ENCODE measurements at places on chromosomes 12 and 14.
A peak's percentile ranks its signal among the peaks of the same experiment; 100 is the strongest.

DNA sequence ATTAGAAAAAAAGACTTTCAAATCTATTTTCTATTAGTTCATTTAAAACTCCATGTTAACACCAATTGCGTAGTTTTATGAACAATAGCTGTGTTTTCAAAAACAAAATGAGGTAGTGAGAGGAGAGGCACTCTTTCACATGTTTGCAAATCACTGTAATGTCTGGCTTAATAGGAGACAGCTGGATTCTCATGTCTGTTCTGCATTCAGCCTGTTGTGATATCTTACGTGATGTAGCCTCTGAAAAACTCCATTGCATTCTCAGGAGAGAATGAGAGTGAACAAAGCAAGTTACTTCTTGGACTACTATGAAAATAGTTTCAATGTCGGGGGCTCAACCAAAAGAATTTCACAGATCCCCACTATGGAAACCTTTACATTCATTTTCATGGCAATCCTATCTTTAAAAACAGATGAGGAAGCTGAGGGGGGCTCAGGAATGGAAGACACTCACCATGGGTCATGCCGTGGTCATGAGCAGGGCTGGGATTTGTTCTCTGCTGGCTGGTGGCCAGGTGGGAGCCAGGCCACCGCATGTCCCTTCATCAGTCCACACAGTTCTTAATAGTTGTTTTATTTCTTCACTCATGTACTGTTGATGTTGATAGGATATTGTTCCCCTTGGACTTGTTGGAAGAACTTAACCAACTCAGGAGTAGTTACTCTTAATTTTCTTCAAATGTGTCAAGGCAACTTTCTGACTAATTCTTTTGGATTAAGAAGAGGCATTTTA, 346.2 kb upstream of the FAR2 start:
- no peak overlapping the region for H3K27ac ChIP-seq
- no peaks in the 10 kb centered on the region for H3K27me3 ChIP-seq
- no peaks in the 10 kb centered on the region for H3K4me1 ChIP-seq
- no peak overlapping the region for H3K4me3 ChIP-seq
- DNase-seq = no peak
- H3K36me3 ChIP-seq = no peaks in the 10 kb centered on the region

DNA sequence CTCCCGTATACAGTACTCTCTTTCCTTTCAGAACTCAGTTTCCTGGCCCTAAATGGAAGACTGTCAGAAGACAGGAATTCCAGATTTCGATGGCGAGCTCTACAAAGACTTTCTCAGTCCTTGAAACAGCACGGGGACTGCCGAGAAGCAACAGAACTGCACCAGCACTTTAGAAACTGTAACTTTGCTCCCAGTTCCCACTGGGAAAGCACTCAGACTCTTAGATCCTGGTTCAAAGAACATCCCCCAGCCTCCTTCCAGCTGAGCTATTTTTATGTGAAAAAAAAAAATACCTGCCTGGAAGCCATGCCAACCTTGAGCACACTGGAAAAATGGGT, 1.8 kb downstream of the PXN start:
- H3K27me3 ChIP-seq = no peaks in the 10 kb centered on the region
- no peak overlapping the region for H3K27ac ChIP-seq
- H3K4me1 ChIP-seq = no peaks in the 10 kb centered on the region
- H3K4me3 ChIP-seq = no peak overlapping the region
- DNase-seq = no peak

- no peaks in the 10 kb centered on the region for H3K4me1 ChIP-seq
- no peak overlapping the region for H3K27ac ChIP-seq
- no peaks in the 10 kb centered on the region for H3K36me3 ChIP-seq
- H3K27me3 ChIP-seq = no peaks in the 10 kb centered on the region
- DNase-seq = no peak
- H3K4me3 ChIP-seq = no peak overlapping the region
Observed at GRCh38 chr14:71739273-71739990, 192.8 kb upstream of the RGS6 start.

GRCh38 chr14:96145116-96145864, 59.3 kb upstream of the BDKRB2 start:
- H3K4me1 ChIP-seq = no peaks in the 10 kb centered on the region
- DNase-seq = no peak
- no peak overlapping the region for H3K27ac ChIP-seq

DNA sequence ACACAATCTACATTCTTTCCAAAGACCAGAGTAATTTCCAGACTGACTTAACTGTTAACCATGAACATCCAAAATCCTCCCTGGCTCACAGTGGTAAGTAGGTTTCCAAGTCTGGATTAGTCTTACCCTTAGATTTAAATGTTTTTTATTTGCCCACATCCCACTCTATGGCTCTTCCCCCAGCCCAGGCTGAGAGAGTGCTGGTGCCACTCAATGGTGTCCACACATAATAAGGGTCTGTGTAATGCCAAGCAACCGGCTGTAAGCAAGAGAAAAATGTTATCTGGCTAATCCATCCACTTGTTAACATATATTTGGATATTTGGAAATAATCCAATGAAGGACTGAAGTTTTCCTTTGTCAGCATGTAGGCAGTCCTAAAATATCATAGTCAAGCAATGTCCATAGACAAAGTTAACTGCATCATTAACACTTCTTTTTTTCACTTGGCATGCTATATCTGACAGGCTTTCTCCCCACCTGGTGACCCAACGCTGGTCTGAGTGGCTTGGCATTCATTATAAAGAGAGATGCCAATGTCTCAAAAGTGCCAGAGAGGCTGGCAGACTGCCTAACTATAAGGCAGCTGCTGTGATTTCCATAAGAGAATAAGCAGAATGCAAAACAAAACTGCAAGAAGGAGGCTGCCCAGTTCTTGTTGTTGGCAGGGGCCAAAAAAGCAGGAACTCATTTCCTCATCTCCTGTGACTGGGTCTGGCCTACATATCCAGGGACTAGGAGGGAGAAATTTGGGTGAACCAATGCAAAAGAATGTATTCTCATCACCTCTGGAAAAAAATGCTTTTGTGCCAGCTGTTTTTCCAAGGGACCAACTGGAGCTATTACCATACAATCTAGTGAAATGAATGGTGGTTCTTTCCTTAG, 13.9 kb upstream of the HOXC13 start:
- H3K27me3 ChIP-seq = peaks cover 48% of the 10 kb centered on the region
- no peak overlapping the region for H3K4me3 ChIP-seq

DNA sequence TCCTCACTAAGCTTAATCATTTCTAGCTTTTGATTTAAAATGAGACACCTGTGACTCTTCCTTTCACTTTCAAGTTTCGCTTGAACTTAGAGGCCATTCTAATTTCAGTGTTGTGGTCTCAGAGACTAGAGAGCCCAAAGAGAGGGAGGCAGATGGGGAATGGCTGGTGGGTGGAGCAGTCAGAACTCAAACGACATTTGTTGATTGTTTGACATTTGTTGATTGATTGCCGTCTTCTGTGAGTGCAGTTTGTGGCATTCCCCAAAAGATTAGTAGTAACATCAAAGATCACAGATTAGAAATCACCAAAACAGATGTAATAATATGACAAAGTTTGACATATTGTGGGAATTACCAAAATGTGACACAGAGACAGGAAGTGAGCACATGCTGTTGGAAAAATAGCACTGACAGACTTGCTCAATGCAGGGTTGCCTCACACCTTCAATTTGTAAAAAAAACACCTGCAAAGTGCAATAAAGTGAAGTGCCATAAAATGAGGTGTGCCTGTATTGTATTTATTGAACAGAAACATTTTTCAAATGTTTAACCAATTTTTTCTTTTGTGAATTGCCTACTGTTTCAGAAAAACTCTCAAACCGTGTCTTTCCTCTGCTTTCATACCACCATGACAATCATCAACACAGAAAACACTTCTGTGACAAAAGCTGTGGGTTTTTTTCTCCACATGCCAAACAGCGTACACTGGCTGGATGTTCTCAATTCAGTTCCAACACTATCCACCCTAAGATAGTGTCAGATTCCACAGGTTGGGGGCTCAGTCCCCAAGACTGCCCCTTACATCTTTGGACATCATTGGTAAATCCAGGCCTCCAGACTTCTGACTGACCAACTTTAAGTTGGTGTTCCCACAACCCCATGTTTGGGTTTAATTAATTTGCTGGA, 376.3 kb upstream of the RGS6 start:
- H3K27ac ChIP-seq = peak overlapping the region; percentile 46
- H3K36me3 ChIP-seq = no peaks in the 10 kb centered on the region
- peak; percentile 78 for DNase-seq
- H3K4me3 ChIP-seq = no peak overlapping the region
- H3K4me1 ChIP-seq = peaks cover 24% of the 10 kb centered on the region

GRCh38 chr12:92462527-92462926, 240.3 kb upstream of the PLEKHG7 start:
- H3K36me3 ChIP-seq = no peaks in the 10 kb centered on the region
- H3K27ac ChIP-seq = peak overlapping the region; percentile 90
- DNase-seq = peak; percentile 61

GRCh38 chr14:56423544-56423943, 156.1 kb upstream of the TMEM260 start:
- no peak overlapping the region for H3K4me3 ChIP-seq
- H3K4me1 ChIP-seq = no peaks in the 10 kb centered on the region
- H3K36me3 ChIP-seq = no peaks in the 10 kb centered on the region

DNA sequence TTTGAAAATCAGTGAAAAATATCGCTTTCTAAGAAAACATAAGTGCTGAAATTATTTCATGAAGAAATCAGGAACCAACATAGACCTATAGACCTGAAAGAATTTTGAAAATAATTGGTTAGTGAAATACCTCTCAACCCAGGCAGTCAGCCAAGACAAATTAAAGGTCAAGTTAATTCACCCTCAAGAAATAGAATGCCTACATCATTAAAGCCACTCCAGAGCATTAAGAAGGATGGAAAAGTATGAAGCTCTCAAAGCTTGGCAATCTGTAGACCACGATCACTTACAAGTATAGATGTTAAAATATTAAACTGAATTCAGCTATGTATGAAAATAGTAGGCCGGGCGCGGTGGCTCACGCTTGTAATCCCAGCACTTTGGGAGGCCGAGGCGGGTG, 48.3 kb downstream of the SFSWAP start:
- H3K4me3 ChIP-seq = no peak overlapping the region
- no peaks in the 10 kb centered on the region for H3K27me3 ChIP-seq
- no peaks in the 10 kb centered on the region for H3K4me1 ChIP-seq
- no peaks in the 10 kb centered on the region for H3K36me3 ChIP-seq

DNA sequence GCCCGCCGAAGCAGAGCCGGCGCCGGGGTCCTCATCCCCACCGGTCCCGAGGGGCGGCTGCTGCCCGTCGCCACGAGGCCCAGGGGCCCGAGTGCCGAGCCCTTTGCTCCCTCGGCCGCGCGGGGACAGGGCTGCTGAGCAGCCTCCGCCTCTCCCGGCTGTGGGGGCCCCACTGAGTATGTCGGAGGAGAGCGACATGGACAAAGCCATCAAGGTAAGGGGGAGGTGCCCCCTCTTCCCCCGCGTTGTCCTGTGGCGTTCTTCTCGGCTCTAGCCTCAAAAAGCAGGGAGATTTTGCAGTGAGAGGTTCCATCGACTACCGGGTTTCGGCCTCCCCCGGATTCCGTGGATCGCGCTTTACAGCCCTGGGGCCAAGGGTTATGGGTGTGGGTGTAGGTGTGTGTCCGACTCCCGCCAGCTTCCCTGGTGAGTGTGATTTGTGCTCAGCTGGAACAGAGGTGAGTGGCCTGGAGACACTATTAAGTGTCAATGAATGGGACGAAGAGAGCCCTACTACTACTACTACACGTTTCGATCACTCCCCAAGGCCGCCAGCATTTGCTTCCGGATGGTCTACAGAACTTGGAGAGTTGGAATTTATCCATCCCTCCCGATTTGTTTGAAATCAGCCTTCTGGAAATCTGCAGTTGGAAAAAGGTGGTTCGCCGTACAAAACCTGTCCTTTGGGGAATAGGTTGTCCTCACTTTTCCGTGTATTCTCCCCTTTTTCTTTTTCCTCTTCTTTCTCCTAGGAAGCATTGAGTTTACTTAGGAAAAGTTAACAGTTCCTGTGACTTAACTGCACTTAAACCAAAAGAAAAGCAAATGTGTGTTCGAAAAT, 748 bp downstream of the MAPKAPK5 start:
- H3K27me3 ChIP-seq = no peaks in the 10 kb centered on the region
- peak overlapping the region; percentile 66 for H3K27ac ChIP-seq
- no peaks in the 10 kb centered on the region for H3K4me1 ChIP-seq
- peak overlapping the region; percentile 94 for H3K4me3 ChIP-seq

- DNase-seq = no peak
- no peaks in the 10 kb centered on the region for H3K36me3 ChIP-seq
- H3K4me3 ChIP-seq = no peak overlapping the region
- H3K27me3 ChIP-seq = no peaks in the 10 kb centered on the region
Observed at GRCh38 chr12:106106892-106107291, 31.9 kb downstream of the NUAK1 start.

GRCh38 chr12:84760091-84760865, 152.3 kb downstream of the SLC6A15 start:
- H3K4me3 ChIP-seq = no peak overlapping the region
- H3K27ac ChIP-seq = no peak overlapping the region
- H3K4me1 ChIP-seq = peaks cover 7% of the 10 kb centered on the region
- no peaks in the 10 kb centered on the region for H3K27me3 ChIP-seq

GRCh38 chr14:102998393-102998792, 59.0 kb downstream of the CDC42BPB start:
- H3K27ac ChIP-seq = no peak overlapping the region
- no peaks in the 10 kb centered on the region for H3K36me3 ChIP-seq
- DNase-seq = no peak
- H3K27me3 ChIP-seq = no peaks in the 10 kb centered on the region
- H3K4me1 ChIP-seq = no peaks in the 10 kb centered on the region

- peaks cover 30% of the 10 kb centered on the region for H3K4me1 ChIP-seq
- H3K27me3 ChIP-seq = no peaks in the 10 kb centered on the region
- peak; percentile 61 for DNase-seq
- H3K27ac ChIP-seq = peak overlapping the region; percentile 98
- H3K36me3 ChIP-seq = no peaks in the 10 kb centered on the region
Observed at GRCh38 chr14:55103005-55103640, 25.9 kb upstream of the LGALS3 start.

- H3K36me3 ChIP-seq = no peaks in the 10 kb centered on the region
- no peaks in the 10 kb centered on the region for H3K4me1 ChIP-seq
- H3K27ac ChIP-seq = no peak overlapping the region
- DNase-seq = no peak
Observed at GRCh38 chr14:55892906-55893305, 225.3 kb upstream of the PELI2 start.

DNA sequence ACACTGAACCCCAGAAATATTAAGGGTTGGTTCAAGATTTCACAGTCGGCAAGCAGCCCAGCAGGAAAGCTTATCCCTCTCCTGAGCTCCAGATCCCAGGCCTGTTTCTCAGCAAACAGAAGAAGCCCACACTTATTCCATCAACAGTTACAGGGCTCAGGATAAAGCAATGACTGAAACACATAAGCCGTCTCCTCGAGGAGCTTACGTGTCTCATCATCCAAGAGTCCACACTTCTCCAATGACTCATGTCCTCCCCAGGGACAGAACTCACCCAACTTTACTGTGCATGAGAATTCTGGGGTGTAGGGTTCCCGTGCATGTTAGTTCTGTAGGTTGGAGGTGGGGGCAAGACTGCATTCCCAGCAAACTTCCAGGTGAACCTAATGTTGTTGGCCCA, 31.2 kb downstream of the GSC start:
- no peak overlapping the region for H3K27ac ChIP-seq
- no peak for DNase-seq
- H3K27me3 ChIP-seq = no peaks in the 10 kb centered on the region
- H3K4me3 ChIP-seq = no peak overlapping the region
- H3K4me1 ChIP-seq = no peaks in the 10 kb centered on the region

GRCh38 chr12:55965941-55966407, at the start of gene PMEL:
TSS of gene PMEL (minus strand) at chr12:55966042. CDS start at chr12:55966011, 31 bp downstream.
- no peaks in the 10 kb centered on the region for H3K36me3 ChIP-seq
- peaks cover 5% of the 10 kb centered on the region for H3K4me1 ChIP-seq
- DNase-seq = peak; percentile 24
- H3K27ac ChIP-seq = peak within 1 kb of the TSS; percentile 17
- H3K4me3 ChIP-seq = peak within 1 kb of the TSS; percentile 96
- H3K27me3 ChIP-seq = no peaks in the 10 kb centered on the region

All from MM.1S (cell line).